ENCODE measurements at places on chromosomes 13 and 19.

DNA sequence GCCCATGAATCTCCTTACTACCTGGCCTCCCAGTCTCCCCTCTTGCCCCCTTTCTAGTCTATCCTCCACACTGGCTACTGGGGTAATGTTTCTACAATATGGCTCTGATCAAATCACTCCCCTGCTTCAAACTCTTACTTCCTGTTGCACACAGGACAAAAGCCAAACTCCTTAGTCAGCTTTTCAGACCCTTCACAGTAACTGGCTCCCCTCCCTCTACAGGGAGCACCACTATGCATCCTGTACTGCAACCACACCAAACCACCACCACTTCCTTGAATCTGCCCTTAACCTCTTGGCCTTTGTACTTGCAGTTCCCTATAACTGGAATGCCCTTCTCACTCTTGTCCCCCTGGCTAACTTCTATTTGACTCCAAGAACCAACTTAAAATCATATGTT, 32.2 kb downstream of the DEDD2 start:
- no peak for DNase-seq

DNA sequence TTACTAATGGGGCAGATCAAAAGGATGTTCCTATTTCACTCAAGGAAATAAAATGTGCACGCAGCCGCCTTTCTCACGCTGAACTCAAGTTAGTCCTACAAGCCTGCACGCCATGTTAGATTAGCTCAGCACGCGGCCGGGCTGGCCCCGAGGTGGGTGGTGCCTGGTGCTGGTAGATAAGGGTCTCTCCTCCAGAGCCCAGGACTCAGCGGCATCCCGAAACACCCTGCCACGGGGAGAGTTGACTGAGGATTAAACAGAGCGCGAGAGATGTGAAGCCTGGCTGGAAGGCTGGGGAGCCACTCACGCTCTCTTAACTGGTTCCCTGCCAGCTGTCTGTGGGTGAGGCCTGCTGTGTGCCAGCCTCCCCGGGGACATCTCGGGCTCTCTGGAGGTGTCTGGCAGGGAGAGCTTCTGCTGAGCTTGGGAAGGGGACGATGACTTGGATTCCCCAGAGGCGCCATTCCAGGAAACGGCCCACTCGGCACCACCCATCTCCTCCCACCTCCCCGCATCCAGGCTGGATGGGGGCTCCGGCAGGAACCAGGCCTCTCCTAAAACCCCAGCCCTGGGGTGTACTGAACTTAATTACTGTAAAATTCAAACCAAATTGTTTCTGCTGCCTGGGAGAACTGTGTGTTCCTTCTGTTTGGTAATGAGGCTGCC, 122.2 kb downstream of the KDM4B start:
- no peak for DNase-seq

- no peak for DNase-seq
Measured at GRCh38 chr13:48819376-48819775, 156.3 kb upstream of the FNDC3A start.

DNA sequence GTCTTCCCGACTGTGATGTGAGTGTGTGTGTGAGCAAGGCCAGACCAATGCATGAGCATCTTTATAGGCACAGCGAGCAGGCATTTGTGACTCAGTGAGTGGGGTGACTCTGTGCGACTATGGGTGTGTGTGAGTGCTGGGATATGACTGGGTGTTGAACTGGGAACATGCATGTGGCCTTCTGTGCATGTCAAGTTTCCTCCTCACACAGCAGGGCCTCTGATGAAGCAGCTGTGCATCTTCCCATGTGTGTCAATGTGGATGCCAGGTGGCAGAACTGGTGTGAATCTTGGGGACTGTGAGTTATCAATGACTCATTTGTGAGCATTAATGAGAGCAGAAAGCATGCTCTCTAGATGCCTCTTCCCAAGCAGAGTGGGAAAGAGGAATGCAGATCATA, 12.1 kb upstream of the LGALS14 start:
- DNase-seq = no peak

GRCh38 chr13:45681113-45681512, 21.0 kb upstream of the CBY2 start:
- no peak for DNase-seq
